ENCODE measurements at places on chromosomes 11 and 22.

DNA sequence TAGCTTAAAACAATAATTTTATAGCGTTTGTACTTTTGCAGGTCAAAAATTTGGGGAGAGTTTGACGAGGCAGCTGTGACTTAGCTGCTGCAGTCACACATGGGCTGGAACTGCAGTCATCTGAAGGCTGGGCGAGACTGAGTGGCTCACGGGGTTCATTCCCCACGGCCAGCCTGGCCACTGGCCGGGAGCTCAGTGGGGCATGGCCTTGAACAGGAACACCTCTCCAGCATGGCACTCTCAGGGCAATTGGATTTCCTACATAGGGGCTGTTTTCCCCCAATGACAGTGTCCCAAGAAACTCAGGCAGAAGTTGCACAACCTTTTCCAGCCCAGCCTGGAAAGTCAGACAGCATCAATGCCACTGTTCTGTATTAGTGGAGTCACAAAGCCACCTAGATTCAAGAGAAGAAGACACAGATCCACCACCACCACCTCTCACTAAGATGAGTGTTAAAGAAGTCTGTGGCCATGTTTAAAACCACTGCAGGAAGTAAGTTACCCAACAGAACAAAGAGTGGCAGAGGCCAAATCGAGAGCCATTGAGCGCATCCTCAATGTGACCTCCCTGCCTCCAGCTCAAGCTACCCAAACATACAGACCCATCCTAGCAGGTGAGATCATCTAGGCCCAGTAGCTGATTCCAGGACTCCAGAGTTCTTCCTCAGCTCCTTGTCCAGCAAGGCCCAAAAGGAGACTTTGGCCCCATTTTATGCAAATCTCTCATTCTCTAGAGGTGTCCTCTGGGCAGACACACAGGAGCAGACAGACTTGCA is 618.7 kb upstream of the CADM1 start:
- no peak for DNase-seq

DNA sequence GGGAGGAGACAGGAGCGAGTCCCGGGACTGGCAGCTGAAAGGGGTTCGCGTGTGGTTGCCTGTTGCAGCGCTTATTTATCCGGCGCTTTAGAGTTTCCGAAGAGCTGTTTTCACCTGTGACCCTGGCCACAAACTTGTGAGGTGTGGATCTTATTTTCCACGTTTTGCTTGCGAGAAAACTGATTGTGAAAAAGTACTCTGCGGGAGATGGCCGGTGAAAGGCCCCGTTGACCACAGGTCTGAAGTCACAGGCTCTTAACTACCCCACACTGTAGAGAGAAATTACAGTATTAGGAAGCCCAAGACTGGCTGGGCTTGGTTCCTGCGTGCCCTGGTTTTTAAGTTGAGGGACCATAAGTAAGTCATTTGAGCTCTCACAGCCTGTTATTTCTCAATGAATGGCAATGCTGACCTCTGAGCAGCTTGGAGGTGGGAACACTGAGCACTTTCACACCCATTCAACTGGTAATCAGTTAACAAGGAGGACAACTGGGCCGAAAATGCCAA is 379 bp upstream of the RAB38 start:
- DNase-seq: no peak

GRCh38 chr22:19499880-19500242 is 20.1 kb downstream of the CDC45 start:
- no peak for DNase-seq

GRCh38 chr11:64882243-64882642 is 3.8 kb upstream of the EHD1 start:
- DNase-seq: no peak

- no peak for DNase-seq
These were observed 19.2 kb upstream of the DGCR8 start for GRCh38 chr22:20060700-20061480.

GRCh38 chr22:33919391-33920196 is 682 bp downstream of the LARGE1 start:
- peak; percentile 19 for DNase-seq

DNA sequence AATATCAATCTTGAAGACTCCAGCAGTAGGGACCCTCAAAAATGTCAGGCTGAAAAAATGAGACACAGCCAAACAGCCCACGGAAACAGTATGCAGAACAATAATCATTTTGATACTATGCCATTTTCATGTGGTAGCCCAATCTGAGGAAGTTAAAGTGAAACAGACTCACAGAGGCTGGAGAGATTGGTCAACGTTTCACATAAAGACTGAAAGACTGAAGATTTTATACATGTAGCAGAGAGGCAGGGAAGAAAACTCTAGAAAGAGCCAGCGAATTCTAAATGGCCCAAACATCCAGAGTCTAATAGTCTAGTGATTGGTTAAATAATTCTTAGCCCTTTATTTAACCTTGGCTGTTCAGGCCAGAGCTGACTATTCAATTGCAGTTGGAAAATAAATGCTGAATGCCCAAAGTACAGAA is 49.4 kb downstream of the MAML2 start:
- DNase-seq: no peak

GRCh38 chr11:85922367-85922766 is 67.2 kb downstream of the CCDC83 start:
- DNase-seq: no peak

- no peak for DNase-seq
These were observed 1417.4 kb downstream of the TBC1D22A start for GRCh38 chr22:48179571-48180546.

DNA sequence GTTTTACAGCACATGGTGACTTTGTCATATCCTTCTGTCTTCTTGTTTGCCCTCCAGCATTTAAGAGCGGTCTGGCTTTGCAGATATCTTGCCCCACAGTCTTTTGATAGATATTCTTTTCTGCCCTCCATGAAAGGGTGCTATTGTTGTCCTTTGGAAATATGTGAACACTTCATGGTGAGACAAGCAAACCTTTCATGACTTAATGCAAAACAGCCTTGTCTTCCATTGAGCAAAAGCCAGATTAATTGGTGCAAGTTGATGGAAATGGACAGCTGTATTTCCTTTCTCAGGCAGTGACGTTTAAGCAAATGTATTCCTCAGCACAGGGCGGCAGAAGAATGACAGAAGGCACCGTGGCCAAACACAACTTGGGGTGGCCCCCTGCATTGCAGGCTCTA is 4.4 kb downstream of the DCPS start:
- no peak for DNase-seq

DNA sequence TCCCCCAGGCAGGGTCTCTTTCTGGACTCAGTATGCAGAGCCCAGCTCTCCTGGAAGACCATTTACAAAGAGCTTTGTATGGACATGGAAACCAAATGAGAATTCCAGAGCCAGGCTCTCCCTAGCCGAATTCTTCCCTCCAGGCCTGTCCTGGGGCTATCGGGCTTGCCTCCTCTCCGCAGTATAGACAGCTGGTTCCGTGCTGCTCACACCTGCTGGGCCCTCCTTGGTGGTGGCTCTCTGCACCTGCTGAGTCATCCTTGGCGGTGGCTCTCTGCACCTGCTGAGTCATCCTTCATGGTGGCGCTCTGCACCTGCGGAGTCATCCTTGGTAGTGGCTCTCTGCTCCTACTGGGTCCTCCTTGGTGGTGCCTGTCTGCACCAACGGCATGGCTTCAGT is 743.5 kb downstream of the BRD1 start:
- peak; percentile 27 for DNase-seq

DNA sequence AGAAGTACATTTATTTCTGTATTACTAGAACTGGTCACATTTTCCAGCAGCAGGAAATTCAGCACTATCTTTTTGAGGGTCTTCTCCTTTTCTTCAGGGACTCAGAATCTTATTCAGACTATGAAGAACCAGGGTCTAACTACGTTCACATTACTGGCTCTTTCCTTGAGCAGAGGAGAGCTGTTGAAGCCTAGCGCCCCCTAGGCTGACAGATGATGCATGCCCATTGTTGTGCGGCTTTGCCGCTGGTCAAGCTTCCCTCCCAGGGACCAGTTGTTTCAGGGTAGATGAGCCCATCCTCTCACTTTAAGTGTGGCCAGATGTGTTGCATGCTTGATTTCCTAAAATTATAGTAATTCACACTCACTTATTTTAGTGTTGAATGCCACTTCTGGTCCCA is 168.2 kb upstream of the PDGFD start:
- DNase-seq: no peak

DNA sequence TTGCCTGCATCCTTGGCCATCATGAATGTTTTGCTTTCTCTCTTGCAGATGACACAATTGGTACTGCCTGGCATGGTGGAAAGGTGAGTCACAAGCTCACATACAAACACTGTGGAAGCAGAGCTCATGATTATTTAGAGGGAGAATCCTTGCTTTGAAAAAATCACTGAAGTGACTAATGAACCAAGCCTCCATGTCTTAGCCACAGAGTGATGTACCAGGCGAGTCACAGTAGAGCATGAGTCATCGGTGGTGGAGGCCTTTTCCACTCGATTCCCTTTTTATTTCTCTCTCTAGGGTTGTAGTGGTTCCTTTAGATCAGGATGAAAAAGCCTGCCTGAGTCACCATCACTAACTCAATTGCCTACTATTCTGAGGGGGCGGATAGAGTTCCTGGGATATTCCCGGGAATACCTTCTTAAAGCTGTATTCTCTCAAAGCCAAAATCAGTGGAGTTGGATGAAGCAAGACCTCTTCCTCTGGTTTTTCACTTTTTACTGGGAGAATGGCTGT is 49.6 kb upstream of the ALKBH3 start:
- DNase-seq: peak; percentile 39

- DNase-seq: no peak
These were observed 959 bp downstream of the JOSD1 start for GRCh38 chr22:38699784-38700183.

GRCh38 chr11:57751676-57752253 is at the start of gene BTBD18:
Gene BTBD18, minus strand, starts transcription at chr11:57751819. Its CDS starts 631 bp downstream, at chr11:57751188.
- peak; percentile 13 for DNase-seq

DNA sequence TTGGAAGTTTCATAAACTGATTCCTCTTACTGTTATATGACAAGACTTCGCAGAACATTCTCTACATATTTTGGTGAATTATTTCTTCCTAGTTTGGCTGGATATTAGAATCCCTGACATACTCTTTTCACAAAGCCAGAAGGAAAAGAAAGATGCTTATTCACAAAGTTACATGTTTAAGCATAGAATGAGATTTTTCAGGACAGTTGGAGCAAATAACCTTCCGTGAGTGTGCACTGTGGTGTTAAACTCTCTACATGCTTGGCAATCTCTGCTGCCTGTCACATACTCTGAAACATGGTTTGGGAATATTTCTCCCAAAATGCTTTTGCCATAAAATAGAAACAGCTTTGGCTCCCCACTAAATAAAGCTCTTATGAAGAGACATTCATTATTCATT is 230.0 kb upstream of the MTNR1B start:
- no peak for DNase-seq

GRCh38 chr11:59559886-59560285 is 48.5 kb downstream of the OR4D9 start:
- DNase-seq: no peak

DNA sequence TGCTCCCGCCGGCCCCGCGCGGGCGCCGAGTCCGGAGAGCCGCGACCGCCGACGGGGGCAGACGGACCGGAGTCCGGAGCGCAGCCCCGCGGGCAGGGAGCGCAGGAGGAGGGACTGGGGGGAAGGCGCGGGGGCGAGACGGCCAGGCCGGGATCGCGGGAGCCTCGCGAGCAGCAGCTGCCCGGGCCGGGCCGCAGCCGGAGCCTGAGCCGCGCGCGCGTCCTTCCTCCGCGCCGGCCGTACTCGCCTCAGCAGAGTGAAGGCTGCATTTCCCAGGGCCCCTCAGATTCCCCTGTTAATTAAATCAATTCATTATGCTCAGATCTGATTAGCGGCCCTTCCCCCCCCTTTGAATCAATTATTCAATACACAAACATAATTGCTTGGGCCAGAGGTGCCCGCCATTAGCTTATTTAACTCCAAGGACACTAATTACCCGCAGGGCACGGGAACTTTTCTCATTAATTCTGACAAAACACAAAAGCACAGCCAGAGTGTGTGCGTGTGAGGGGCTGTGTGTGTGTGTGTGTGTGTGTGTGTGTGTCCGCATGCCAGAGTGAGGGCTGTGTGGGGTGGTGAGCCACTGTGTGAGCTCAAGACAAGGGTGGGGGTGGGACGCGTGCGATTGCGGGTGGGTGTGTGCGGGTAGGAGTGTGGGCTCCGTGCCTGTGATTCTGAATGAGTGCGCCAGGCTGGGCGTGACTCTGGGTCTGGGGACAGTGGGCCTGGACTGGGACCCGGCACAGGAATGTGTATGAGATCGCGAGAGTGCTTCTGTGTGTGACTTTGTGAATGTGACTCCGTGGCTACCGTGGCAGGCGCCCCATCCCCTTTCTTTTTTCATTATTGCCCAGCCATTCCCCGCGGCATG is 5.1 kb upstream of the LMO1 start:
- DNase-seq: no peak

- no peak for DNase-seq
These were observed 1072.0 kb downstream of the LRRC4C start for GRCh38 chr11:40387240-40387980.

- DNase-seq: no peak
These were observed 23.3 kb downstream of the P4HA3 start for GRCh38 chr11:74288161-74288560.

GRCh38 chr11:66987158-66987620 is 12.1 kb downstream of the C11orf86 start:
- no peak for DNase-seq

GRCh38 chr11:112634995-112635737 is 326.1 kb upstream of the NCAM1 start:
- no peak for DNase-seq

DNA sequence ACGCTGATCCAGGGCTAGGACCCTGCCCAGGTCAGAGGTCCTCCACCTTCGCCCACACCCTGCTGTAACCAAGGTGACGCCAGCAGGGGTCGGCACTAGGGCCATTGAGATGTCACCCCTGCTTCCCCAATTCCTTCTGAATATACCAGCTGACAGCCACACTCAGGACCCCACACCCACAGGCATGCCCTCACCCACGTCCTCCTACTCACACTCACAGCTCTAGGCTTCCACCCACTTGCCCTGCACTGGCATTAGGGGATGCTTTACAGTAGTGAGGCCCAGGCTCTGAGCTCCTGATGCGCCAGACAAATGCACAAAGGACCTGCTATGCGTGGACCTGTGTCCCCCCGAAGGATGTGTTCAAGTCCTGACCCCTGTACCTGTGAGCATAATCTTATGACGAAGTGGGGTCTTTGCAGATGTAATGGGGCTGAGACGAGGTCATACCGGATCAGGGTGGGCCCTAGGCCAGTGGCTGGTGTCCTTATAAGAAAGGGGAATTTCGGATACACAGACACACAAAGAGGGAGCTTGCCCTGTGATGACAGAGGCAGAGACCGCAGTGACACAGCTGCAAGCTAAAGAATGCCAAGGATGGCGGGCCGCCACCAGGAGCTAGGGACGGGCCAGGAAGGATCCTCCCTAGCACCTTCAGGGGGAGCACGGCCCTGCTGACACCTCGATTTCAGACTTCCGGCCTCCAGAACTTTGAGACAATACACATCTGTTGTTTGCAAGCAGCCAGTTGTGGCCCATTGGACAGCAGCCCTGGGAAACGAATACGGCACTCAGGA is 11.2 kb downstream of the WNT11 start:
- no peak for DNase-seq
